ENCODE measurements at places on chromosomes 4 and X.

- no peak for DNase-seq
These were observed 393.1 kb upstream of the ZFP42 start for GRCh38 chr4:187602339-187603092.

DNA sequence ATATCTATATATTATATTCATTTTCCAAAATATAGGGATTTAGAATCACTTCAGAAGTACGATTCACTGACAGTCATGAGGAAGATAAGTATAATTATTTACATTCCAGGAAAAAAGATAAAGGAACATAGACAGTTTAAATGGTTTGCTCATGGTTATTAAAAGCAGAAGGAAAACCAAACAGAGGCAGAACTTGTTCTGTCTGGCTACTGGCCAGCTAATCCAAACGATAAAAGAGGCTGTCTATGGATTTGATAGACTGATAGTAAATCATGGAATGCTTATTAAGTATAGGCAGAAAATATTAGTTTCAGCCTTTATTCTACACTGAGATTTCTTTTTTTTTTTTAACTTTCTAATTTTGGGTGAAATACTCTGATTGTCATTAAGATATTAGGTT, 50.2 kb downstream of the RPGR start:
- DNase-seq: no peak

DNA sequence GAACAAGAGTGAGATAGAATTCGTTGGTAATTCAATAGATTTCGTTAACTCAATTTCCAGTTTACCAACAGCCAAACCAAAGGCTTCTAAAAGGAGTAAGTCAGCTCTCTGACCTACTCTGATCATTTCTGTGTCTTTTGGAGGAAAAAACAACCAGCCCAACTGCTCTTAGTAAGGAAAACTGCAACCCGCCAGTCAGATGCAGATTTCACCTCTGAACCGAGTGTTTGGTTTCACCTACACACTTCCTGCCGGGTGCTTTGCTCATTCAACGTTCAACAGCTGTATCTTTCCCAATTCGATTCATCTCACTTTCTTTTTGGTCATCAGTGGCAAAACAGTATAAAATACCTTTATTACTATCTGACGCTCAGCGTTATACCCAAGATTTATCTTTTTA, 24.5 kb downstream of the TMSB4X start:
- no peak for DNase-seq

GRCh38 chr4:1375761-1376322, 28.8 kb downstream of the UVSSA start:
- no peak for DNase-seq

GRCh38 chrX:107730991-107731766, 44.4 kb downstream of the TSC22D3 start:
- no peak for DNase-seq

GRCh38 chr4:94216394-94216793, 8.7 kb downstream of the SMARCAD1 start:
- DNase-seq: no peak

GRCh38 chrX:133849676-133850075, 135.7 kb downstream of the GPC3 start:
- no peak for DNase-seq

DNA sequence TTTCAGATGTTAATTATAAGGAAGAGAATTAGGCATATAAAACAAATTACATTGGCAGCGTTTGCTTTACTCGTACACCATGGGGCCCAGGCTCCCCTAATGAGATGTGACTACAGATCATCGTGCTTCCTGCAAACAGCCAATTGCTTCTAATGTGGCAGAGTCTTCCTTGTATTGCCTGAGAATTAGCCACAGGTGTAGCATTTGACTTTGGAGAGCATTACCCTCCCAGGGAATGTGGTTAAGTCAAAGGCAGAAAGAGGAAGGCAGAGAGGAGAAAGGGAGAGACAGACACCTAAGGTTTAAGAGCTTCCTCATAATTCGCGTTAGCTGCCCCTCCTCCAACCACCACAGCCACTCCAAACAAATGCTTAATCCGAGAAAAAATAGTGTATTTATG, 97.0 kb downstream of the MID1IP1 start:
- no peak for DNase-seq

- DNase-seq: no peak
These were observed 12.2 kb upstream of the SPCS3 start for GRCh38 chr4:176307666-176307930.

GRCh38 chr4:55386073-55386472, 9.7 kb upstream of the TMEM165 start:
- DNase-seq: no peak

GRCh38 chrX:111445485-111445884, 33.5 kb upstream of the DCX start:
- DNase-seq: peak; percentile 12

DNA sequence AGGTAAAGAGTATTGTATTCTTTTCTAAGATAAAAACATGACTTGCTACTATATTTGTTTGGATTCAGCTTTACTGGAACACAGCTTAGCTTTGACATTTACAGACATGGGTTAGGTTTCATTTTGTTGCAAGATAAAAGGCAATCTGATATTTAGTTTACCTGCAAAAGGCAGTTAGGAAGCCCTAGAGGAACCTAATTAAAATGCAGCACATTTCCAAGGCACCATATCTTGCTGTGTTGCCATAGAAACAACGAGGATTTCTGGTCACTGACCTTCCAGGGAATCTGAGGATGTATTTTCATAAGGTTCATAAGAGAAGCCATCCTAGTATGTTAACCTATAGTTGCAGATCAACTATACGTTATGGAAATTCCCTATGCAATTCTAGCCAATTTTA, 116.0 kb downstream of the SNCA start:
- DNase-seq: no peak

DNA sequence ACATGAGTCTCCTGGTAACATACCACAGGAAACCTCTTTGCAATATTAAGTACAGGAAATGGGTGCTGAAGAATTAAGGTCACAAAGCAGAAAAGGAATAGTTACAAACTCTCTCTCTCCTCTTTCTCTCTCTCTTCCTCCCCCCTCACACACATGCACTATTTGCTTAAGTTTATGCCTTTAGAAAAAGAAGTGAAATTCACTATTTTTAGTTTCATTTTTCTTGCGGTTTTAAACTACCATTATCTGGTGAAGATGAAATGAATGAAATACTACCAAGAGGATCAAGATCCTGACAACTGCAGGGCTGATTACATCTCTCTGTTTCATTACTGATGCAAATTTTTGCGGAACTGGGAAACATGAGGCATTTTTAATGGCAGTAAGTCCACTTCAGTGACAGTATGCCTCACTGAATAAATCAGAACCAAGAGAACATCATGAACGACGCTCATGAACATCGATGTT, 64.3 kb upstream of the FTHL17 start:
- no peak for DNase-seq

- no peak for DNase-seq
These were observed 41.5 kb downstream of the F11 start for GRCh38 chr4:186307497-186307896.
